ENCODE measurements at places on chromosomes 13 and 19.

- no peak for DNase-seq
Observed at GRCh38 chr19:48250290-48251025, 5.3 kb downstream of the CARD8 start.

- peak; percentile 90 for DNase-seq
Observed at GRCh38 chr19:2084993-2085720, 11.0 kb downstream of the MOB3A start.

DNA sequence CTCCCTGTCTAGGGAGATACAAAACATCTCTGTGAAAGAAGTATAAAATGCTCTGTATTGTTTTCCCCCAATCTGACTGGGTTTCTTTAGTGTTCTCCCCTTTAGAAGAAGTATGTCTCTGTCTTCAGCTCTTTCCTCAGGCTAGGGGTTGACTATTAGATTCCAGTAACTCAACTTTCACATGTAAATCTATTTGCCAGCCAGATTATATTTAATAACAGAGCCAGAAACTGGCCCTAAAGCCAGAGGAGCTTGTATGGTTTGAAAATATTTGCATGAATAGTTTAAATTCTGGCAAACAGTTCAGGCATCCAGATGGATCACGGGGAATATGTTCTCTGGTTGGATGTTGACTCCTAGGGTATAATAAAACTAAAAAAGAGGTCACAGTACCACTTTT, 22.3 kb upstream of the CYSLTR2 start:
- no peak for DNase-seq

DNA sequence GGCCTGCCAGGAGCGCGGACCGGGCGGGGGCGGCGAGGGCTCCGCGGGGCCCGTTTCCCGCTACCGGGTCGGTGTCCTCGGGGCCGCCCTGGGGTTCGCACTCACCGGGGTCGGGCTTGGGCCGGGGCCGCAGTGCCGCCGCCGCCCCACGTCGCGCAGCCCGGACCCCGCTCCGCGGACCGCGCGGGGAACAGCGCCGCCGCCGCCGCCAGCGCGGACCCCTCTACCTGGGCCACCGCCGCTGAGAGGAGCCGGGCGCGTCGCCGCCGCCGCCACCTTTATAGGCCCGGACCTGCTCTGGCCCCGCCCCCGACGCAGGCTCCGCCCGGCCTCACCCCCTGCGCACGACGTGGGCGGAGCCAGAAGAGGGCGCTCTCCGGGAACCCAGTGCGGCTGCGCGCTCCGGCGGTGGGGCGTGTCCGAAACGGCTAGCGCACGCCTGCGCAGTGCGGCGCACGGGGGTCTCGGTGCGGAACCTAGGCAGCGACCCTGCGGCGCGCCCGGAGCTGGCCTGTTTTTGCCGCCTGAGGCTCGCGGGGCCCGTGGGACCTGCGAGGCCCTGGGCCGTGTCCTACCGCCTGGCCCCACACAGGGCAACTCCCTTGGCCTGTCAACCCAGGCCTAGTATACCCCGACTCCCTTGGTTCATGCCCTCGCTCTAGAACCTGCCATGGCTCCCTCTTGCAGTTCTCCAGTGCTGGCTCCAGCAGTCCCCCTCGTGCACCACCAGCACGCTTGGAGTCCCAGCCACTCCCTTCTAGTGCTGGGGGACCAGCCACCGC, at the start of gene MKNK2:
Gene MKNK2, minus strand, starts transcription at position 254 of the 782 bp plus-strand sequence. CDS start 393 bp downstream, outside the sequence.
- DNase-seq = peak; percentile 94

GRCh38 chr19:5961969-5962945, 15.7 kb downstream of the RANBP3 start:
- peak; percentile 48 for DNase-seq

- DNase-seq = no peak
Observed at GRCh38 chr19:44925114-44925891, 10.9 kb downstream of the APOC1 start.

DNA sequence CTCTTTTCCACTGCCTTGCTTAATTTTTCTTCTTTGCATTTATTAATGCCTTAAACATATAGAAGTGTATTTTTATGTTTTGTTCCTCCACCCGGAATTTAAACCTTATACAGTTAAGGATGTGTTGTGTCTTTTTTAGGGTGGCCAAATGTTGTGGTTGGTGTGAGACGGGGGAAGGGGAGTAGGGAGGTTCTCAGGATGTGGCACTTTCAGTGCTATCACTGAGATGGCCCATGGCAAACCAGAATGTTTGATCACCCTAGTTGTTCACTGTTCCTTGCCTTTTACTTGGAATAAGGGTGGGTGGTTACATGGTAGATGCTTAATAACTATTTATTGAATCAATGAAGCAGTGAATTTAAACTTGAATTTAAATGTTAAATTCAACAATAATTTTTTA, 216.0 kb upstream of the SLITRK1 start:
- DNase-seq = no peak

- no peak for DNase-seq
Observed at GRCh38 chr13:27493981-27494380, 43.6 kb upstream of the MTIF3 start.

DNA sequence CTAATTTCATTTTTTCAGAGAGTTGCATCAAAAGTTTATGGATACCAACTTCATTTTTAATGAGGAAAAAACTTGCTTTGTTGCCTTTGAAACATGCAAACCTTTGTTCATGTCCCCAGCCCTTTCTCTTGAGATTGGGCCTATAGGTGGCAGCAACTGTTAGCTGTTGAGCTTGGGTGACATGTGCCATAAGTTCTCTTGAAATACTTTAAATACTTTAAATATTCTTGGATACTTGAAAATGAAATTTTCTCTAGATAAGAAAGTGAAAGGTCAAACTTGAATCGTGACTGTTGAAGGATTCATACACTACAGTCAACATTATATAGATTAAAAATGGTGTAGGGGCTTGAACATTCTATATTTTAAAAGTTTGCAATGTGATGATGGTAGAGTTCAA, 294.9 kb downstream of the NDFIP2 start:
- DNase-seq = no peak

- DNase-seq = no peak
Observed at GRCh38 chr13:46387064-46387851, at the start of gene RUBCNL. RUBCNL (minus strand) TSS chr13:46387252; CDS start chr13:46372475, 14,777 bp downstream.

DNA sequence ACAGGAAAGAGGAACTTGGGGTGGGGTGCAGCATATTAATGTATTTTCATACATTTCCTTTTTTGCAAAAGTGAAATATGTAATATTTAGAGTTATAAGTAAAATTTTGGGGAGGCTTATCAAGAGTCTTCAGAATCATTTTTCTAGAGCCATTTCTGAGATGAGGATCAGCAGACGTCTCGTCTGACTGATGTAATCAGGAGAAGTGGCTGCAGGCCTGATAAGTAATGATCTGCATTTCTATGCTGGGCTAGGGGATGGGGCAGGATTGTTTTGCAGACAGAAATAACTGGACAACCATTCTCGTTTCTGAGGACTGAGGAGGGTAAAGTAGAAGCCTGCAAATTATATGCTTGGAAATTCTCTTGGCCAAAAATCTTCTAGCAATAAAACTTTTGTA, 89.2 kb upstream of the ARGLU1 start:
- no peak for DNase-seq

DNA sequence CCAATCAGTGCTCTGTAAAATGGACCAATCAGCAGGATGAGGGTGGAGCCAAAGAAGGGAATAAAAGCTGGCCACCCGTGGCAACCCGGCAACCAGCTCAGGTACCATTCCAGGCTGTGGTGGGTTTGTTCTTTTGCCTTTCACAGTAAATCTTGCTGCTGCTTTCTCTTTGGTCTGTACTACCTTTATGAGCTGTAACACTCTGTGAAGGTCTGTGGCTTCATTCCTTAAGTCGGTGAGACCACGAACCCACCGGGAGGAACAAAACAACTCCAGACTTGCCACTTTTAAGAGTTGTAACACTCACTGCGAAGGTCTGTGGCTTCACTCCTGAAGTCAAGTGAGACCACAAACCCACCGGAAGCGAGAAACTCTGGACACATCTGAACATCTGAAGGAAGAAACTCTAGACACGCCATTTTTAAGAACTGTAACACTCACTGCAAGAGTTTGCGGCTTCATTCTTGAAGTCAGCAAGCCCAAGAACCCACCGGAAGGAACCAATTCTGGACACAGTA, 16.5 kb upstream of the SPACA6 start:
- no peak for DNase-seq

- DNase-seq = no peak
Observed at GRCh38 chr19:55391702-55392615, 6.2 kb downstream of the RPL28 start.

DNA sequence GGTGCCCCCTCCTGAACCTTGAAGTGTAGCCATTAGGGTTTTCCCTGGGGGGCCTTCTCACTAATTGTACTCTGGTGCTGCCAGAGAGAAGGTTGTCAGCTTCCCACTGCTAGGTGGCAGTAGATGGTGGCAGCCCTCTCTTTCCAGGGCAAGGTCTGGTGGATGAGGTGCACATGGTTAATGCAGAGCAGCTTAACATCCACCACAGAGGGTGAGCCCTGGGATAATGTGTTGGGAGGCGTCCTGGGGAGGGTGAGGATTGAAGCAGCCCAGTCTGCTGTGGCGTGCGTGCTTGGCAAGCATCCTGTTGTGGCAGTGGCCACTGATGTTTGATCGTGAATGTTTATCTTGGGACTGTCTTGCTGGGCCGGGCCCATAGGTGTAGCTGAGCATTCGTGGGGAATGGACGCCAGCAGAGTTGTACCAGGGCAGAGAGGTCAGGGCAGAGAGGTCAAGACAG, 5.8 kb downstream of the EGLN2 start:
- DNase-seq = no peak

- peak; percentile 90 for DNase-seq
Observed at GRCh38 chr19:17419621-17420474, at the start of gene MVB12A. MVB12A (plus strand) TSS chr19:17420047; CDS start chr19:17420136, 89 bp downstream.

All from stimulated activated CD8-positive, alpha-beta memory T cell treated with anti-CD3 and anti-CD28 coated beads, Interleukin-12 subunit alpha, Interleukin-12 subunit beta, amount 100 ng/mL, for 1 hour (primary cell).